ENCODE measurements at places on chromosomes 3 and 15.

GRCh38 chr3:54936561-54936960 is 8.7 kb upstream of the LRTM1 start:
- DNase-seq, result no peak

- no peak for DNase-seq
These were observed 103.4 kb upstream of the FHIT start for GRCh38 chr3:61354604-61355003.

DNA sequence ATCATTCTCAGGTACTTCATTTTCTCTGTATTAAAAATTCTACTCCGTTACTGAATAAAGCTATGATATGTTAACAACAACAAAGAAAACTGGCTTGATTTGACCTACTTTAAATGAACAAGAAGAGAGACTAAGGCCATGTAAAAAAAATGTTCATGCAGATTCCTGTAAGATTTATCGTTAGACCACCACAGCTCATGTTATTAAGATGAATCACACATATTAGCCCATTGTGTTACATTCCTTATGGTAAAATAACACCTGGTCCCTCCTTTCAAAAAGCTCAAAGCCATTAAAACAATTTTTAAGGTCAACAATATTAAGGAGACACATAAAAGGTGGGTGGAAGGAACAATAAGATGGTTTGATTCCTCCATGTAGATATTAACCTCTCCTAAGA is 6.3 kb downstream of the THOC7 start:
- DNase-seq, result peak; percentile 75

GRCh38 chr3:45939341-45939771 is 3.9 kb upstream of the CXCR6 start:
- DNase-seq, result peak; percentile 3

DNA sequence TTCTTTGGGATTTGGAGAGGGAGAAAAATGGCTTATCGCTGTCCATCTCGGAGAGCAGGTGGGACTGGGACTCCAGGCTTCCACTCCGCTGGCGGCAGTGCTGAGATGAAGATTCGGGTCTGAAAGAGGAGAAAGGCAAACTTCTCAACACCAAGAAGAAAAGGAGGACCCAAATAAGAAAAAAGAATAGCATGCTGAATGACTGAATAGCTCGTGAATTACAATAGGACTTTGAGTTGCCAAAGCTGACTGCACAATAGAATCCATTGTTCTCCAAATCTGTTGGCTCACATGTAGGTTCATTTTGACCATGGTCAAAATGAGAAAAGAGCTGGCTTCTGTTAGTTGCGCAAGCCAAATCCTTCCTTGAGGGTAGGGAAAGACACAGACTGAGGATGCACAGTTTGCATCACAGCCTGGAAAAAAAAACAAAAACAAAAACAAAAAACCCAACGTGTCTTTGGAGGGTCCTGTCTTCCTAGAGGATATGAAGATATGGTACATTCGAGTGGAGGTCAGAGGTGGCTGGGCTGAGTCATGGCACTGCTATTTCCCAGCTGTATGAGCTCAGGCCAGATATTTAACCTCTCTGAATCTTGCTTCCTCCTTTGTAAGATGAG is 59.3 kb upstream of the LMOD3 start:
- peak; percentile 60 for DNase-seq

DNA sequence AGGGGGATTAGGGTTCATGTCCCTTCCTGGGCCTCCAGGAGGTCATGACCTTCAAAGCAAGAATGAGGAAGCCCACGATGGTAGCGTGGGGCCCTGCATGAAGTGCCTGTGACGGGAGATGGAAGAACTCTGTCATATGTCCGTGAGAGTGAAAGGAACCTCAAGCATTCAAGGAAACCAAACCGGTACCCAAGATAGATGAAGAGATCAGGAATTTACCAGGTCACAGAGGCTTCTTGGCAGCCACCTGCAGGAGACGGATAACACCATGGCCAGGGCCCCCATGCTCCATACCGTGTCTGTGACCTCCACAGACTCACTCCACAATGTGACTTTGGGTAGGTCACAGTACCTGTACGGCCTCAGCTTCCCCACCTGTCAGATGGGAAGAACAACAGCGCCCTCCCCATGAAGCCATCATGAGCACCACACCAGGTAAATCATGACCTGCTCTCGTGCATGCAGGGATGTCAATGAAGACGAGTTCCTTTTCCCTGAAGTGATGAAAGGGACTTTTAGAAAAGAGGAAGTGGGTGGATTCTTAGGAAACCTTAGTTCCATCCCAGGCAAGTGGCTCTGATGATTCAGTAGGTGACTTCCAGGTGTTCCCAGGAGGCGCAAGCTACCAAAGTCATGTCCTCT is 23.3 kb upstream of the CYP11A1 start:
- no peak for DNase-seq

DNA sequence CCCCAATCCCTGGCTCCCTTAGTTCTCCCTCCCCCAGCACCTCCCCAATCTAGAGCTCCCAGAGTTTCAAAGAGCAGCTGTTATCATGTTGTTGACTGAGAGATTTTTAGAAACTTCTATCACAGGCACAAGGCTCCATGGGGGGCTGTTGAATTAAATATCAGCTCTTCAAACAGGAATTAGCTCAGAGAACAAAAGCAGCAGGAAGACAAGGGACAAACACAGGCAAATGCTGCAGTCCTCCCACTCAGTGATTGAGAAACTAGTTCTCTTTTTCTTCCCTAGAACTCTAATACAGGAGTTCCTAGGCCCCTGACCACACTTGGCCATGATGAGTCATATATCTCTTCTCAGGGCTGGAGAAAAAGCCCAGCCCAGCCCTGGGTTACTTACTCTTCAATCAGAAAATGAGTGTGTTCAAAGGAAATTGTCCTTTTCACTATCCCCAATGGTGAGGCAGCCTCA is 262.1 kb downstream of the IGSF11 start:
- DNase-seq, result peak; percentile 8

DNA sequence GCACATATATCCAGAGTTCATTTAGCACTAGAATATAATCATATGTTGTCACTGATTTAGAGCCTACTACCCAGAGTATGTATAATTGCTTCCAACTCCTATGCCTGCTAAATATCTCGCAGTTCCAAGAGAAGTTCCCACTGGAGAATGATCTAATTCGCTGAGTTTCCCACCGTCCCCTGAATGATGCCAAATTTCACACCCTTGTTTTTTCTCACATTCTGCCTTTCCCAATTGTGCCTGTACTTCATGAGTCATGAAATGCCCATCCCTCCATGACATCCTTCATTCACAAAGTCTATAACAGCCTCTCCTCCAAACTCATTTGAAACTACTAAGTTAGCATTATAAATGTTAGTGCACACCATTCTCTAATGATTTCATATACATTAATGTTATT is 177.2 kb downstream of the CBLB start:
- DNase-seq, result no peak

GRCh38 chr3:99918715-99919114 is 101.1 kb downstream of the CMSS1 start:
- peak; percentile 40 for DNase-seq

DNA sequence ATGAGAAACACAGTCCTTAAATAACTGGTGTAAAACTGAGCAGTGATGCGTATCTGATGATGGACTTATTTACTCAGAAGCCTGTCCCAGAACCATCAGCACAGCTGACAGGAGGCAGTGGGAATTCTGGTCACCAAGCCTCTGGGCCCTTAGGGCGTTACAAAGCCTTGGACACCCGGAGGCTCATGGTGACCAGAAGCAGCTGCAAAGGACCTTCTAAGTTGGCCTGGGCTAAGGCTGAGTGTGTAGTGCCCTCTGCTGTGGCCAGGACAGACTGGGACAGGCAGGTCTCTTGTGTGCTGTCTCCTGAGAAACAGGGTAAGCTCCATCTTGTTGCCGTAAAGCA is 168.9 kb downstream of the ATP10A start:
- no peak for DNase-seq

DNA sequence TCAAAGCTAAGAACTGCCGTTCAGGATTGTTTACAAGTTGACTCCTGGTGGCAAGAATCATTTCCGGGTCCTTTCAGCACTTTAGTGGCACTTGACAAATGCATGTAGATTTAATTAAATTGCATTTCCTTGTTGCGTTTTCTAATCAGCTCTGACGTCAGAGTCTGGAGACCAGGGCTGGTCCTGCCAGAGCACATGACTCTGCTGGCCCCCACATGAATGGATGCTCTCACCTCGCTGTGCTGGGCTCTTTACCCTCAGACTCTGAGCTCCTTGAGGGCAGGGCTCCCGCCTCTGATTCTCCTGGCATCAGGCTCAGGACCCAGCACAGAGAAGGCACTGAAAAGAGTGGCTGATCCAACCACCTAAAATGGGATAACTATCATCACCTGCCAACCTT is 69.4 kb downstream of the FEM1B start:
- DNase-seq, result no peak

DNA sequence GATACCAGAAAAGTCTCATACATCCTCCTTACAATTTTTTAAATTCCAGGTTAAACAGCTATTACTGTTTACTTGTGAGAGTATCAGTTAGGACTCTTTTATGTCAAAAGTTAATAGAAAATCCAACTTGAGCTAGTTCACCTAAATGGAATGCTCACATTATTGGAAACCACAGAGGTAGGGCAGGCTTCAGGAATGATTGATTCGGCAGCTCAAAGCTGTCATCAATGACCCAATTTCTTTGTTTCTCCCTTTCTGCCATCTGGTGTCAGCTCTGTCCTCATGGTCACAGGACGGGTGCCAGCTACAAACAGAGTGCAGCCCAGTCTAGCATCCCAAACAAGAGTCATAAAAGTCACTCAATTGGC is 32.2 kb downstream of the CFAP20DC start:
- DNase-seq, result no peak

GRCh38 chr3:69999140-70000027 is at the start of gene SAMMSON:
TSS of gene SAMMSON (plus strand) at chr3:69999733.
- peak; percentile 65 for DNase-seq

DNA sequence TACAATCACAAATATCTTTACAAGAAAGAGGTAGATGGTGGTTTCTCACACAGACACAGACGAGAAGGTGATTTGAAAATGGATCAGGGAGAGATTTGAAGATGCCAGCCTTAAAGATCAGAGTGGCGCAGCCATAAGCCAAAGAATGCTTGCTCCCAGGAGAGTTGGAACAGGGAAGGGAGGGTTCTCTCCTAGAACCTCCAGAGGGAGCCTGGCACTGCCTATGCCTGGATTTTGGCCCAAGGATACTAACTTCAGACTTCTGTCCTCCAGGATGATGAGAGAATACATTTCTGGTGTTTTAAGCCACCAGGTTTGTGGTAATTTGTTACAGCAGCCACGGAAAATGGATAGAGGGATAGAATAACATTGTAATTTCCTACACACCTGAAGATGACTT is 279.1 kb downstream of the FAM43A start:
- DNase-seq, result no peak

GRCh38 chr15:64009798-64010261 is 36.5 kb downstream of the DAPK2 start:
- DNase-seq, result peak; percentile 66

- no peak for DNase-seq
These were observed 79.0 kb downstream of the NAALADL2 start for GRCh38 chr3:174938102-174938501.

- peak; percentile 65 for DNase-seq
These were observed 848 bp downstream of the SYNM start for GRCh38 chr15:99105514-99106341.

Data from astrocyte (in vitro differentiated cells and primary cell).